Naive B cell (primary cell): ENCODE measurements at places on chromosomes 13 and 19. TPM values are rescaled to one million over a fixed set of nuclear protein-coding genes. Genes with fewer than 3 reads are reported as not detected.

GRCh38 chr13:104404325-104404724 lies 1338.1 kb upstream of the SLC10A2 start:
- DNase-seq, result no peak

Gene ZNF471
- polyA plus RNA-seq, result 0.51 TPM

- DNase-seq, result no peak
These were observed 816.6 kb downstream of the UQCRFS1 start for GRCh38 chr19:28396287-28396831.

GRCh38 chr19:38072776-38073750 lies 151.0 kb downstream of the DPF1 start:
- no peak for DNase-seq

DNA sequence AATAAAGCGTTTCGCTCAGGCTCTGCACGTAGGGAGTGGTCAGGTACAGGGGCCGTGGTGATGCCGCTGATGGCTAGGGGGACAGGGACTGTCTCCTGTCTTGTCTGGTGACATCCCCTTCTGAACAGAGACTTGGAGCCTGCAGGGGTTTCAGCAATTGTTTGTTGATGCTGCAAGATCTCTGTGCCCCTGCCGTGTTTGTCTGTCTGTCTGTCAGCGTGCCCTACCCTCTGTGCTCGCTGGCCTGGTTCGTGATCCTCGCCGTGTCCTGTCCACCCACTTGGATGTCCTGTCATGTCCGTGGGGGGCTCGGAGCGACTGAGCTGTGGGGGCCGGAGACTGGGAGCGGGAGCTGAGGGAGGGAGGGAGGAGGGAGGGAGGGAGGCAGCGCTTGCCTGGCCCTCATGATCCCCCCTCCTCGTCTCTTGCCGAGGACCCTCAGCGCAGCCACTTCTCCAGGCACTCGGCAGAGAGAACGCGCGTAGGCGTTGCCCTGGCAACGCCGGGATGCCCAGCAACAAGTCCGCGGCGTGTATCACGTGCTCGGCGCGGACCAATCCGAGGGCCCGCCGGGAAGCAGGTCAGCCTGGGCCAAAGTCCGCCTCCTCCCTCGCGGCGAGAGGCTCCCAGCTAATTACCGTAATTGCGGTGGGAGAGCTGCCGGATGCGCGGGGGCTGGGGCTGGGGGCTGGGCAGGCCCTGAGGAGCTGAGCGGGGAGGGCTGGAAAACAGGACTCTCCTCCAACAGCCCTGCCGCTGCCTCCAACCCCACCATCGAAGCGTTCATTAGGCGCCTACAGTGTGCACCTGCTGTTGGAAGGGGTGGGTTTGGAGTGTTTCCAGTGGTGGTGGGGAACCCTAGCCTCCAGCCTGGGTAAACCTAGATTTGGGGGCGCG lies 31.9 kb upstream of the FEM1A start:
- DNase-seq, result peak; percentile 70

Gene TEX29
- not detected for polyA plus RNA-seq

Gene EFNA2
- not detected for polyA plus RNA-seq

GRCh38 chr13:35690581-35691207 lies 214.2 kb upstream of the MAB21L1 start:
- no peak for DNase-seq

DNA sequence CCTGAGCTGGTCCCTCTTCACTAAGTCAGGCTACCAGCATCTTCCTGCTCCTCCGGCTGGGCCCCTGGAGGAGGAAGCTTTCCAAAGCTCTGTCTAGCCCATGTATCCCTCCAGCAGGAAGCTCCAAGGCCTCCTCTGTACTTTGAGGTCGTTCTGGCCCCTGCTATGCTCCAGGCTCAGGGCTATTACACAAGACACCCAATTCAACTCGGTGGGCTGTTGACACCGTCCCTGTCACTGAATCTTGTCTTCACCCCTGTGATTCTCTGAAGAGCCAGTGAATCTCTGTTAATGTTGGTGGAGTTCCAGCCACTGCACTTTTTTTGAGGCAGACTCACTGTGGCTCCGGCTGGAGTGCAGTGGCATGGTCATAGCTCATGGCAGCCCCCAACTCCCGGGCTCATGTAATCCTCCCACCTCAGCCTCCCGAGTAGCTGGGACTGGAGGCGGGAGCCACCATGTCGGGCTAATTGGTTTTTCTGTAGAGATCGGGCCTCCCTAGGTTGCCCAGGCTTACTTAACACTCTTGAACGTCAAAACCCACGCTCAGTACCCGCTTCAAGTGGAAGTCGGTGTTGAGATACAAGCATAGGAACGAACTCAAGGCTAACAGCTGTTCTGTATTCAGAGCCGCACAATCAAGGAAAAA lies 512 bp upstream of the REX1BD start:
- no peak for DNase-seq

DNA sequence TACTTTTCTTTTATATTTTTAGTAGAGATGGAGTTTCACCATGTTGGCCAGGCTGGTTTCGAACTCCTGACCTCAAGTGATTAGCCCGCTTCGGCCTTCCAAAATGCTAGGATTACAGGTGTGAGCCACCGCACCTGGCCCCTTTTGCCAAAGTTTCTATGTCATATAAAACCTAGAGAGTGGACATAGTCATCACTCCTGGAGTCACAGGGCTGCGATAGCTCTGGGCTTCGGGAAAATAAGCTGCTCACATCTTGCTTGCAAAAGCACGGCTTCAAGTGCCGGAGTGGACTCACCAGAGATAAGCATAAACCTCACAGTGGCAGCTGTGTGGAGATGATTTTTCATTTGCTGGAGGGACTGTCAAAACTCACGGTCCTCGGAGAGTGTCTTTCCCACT lies 171.2 kb downstream of the TEX29 start:
- no peak for DNase-seq

- DNase-seq, result no peak
These were observed 175.7 kb upstream of the UBL3 start for GRCh38 chr13:30026093-30026492.

GRCh38 chr19:35295792-35296462 lies 4.0 kb downstream of the MAG start:
- peak; percentile 62 for DNase-seq

DNA sequence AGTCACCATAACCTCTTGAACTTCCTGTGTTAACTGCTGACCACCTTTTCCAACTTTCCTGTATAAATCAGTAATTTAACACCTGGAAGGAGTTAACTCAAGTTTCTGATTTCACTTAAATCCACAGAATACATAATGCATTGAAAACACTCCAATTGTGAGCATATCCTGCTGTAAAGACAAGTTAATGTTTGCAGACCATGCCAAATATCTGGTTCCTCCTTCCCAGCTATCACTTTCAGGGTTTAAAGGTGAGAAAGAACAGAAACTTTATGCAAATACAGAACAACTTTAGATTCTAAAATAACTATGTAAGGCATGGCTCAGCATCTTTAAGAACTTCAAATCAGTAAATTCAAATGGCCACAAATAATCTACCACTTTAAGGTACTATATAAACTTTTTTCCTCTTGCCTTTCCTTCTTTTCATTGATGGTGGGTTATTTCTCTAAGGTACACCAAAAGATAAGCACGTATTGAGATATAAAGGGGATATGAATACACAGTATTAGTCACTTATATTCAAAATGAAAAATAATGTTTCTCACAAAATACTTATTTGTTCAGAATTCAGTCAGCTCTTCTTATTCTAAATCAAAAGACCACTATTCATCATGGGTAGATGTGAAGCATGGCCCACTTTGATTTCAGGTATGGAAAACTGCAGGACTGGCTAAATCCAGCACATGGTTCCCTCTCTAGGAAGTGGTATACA lies 6.6 kb upstream of the TPTE2 start:
- DNase-seq, result no peak

DNA sequence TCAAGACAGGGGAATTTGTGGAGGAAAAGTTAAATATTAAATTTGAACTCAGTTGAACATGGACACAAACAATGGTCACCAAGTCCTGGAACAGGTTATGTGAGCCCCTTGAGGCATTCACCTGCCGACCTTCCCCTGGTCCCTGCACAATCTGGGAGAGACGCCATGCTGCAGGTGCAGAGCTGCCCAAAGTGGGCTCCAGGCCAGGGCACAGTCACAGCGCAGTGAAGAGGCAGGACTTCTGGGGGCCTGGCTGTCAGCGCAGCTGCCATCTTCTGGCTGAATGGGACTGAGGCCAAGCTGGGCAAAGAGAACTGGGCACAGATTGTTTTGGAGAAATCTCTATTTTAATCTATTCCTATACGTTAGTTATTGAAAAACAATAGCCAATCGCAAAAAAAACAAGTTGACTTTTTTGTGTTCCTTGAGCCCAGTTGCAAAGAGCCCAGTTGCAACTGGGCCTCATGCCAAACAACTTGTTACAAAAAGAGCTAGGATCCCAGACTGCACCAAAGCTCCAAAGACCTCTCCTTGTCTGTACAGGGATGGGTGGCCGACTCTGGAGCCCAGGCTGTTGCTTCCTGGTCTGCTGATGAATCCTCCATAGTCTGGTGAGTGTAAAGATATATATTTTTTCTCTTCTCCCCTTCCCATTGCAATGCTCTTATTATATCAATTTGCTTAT lies 1.2 kb upstream of the ZNF626 start:
- no peak for DNase-seq

GRCh38 chr19:3710265-3710812 lies 2.2 kb downstream of the TJP3 start:
- no peak for DNase-seq

DNA sequence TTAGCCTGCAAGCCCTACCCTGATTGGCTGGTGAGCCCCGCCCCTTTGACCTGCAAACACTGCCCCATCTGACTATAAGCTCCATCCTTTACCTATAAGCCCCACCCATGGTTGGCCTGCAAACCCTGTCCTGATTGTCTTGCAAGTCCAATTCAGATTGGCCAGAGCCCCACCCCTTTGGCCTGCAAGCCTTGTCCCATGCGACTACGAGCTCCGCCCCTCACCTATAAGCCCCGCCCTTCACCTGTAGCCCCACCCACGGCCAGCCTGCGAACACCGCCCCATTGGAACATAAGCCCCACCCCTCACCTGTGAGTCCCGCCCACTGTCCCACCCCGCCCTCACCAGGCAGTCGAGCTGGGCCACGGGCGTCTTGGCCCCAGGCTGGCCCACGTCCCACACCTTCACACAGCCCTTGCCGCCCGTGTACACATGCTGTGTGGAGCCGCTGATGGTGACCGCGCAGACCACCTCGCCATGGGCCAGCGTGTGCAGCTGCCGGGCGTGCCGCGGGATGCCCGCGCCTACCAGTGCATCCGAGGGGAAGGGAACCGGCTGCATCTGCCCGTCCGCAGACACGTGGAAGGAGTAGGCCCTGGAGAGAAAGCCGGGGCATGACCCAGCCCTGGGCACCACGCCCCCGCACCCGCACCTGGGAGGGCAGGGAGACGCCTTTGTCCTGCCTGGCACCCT lies 22.9 kb downstream of the TLE2 start:
- no peak for DNase-seq

DNA sequence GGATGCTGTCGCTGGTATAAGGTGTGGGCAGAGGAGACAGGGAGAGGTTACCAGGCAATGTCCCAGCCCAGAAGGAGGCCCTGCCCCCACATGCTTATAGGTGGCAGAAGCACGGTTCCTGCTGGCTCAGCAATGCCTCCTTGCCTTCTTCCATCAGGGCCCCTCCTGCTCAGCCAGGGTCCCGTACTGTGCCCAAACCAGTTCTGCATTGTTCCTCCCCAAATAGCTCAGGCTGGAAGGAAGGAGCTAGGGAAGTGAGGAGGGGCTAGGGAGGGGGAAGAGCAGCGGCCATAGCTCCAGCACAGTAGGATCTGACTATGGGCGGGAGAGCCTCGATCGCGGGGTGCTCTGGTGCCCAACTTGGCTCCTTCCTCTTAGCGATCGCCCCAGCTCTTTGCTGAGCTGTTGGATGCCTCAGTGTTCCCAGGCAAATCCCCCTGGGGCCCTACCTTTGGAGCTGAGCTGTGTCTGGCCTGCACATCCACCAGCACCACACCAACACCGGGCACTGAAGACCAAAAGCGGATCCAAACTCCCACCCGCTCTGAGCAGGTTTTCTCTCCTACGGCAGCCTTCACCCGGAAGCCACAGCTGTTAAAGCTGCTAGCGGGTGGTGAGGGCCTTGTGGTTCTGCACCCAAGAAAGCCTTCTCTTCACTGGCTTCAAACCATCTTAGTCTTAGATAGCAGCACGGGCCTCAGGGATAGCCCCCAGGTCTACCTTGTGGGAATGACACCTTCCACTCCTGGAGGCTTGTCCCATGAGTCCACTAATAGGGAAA lies 32.1 kb upstream of the PEPD start:
- no peak for DNase-seq

- DNase-seq, result no peak
These were observed 320.6 kb downstream of the GPC5 start for GRCh38 chr13:91719033-91719432.

Gene CBARP
- not detected for polyA plus RNA-seq

GRCh38 chr13:34913040-34913439 lies 29.0 kb upstream of the NBEA start:
- DNase-seq, result no peak

GRCh38 chr13:39054112-39054511 lies 15.9 kb downstream of the NHLRC3 start:
- DNase-seq, result no peak

Gene NCR1
- polyA plus RNA-seq, result not detected

DNA sequence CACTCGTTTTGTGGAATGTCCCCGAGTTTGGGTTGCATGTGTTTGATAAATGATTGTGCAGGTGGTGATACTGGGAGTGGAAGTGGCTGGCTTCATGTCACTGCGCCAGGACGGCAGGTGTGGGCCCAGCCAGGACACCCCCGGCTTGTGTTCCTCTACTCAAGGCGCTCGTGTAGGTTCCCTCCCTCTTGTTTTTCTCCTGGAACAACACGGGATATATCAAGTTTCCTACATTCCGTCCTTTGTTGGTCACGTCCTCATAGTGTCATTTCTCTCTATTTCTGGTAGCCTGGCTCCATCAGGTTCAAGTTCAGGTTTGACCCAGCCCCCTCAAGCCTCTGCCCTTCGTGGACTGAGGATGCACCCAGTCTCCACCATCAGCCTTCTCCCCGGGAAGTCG lies 16.3 kb downstream of the IL17D start:
- DNase-seq, result no peak

GRCh38 chr13:38879278-38879677 lies 111.4 kb downstream of the STOML3 start:
- no peak for DNase-seq

Gene RXFP2
- polyA plus RNA-seq, result not detected

DNA sequence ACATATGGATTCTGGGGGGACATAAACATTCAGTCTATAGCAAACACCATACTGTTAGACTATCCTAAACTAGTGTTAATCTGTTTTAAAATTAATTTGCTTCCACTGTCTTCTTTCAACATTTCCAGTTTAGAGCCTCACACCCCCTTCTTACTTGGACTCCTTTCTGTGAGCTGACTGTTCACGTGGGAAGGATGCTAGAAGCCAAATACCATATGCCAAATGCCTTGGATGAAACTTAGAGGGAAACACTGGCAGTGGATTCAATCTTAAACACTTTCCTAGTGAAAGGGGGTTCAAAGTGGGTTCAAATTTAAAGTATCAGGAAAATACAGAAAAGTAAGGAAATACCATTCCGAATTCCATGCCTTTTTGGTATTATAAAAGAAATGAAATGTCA lies 113.6 kb downstream of the HS6ST3 start:
- no peak for DNase-seq

- no peak for DNase-seq
These were observed 33.0 kb downstream of the CRYL1 start for GRCh38 chr13:20492641-20493040.

Gene SGCG
- polyA plus RNA-seq, result not detected

Gene SEMA6B
- not detected for polyA plus RNA-seq

Gene LILRB5
- polyA plus RNA-seq, result not detected
